ENCODE measurements at places on chromosomes 16 and 17. TPM values are rescaled to one million over a fixed set of nuclear protein-coding genes. Genes with fewer than 3 reads are reported as not detected.

Gene FTSJ3
- 116 TPM for total RNA-seq

Gene CCL7
- total RNA-seq = 2.5 TPM

Gene NETO2
- total RNA-seq = 13.8 TPM

Gene TBC1D3D
- not detected for total RNA-seq

Gene FBXO39
- total RNA-seq = 0.56 TPM

Gene GAS2L2
- not detected for total RNA-seq

Gene ST6GALNAC2
- total RNA-seq = 0.96 TPM

Gene SCPEP1
- 29.9 TPM for total RNA-seq

Gene SLC12A4
- total RNA-seq = 103 TPM

Gene DPEP1
- total RNA-seq = 0.56 TPM

Gene MEFV
- not detected for total RNA-seq

Gene KIFC3
- total RNA-seq = 56.9 TPM

Gene ASPHD1
- 13.0 TPM for total RNA-seq

Gene ZPBP2
- not detected for total RNA-seq

Gene TBC1D28
- total RNA-seq = not detected

Gene TXNL4B
- total RNA-seq = 6.9 TPM

Gene KRTAP3-1
- total RNA-seq = not detected

Gene C17orf50
- total RNA-seq = not detected

Gene GRIN2C
- total RNA-seq = 0.28 TPM

Gene DRC3
- total RNA-seq = 0.38 TPM

Gene AANAT
- not detected for total RNA-seq

Gene ALOX15
- not detected for total RNA-seq

Gene VWA3A
- total RNA-seq = not detected

Gene GLIS2
- 1.7 TPM for total RNA-seq

Gene ABHD15
- 7.1 TPM for total RNA-seq

Gene MIEN1
- total RNA-seq = 16.7 TPM

Gene KRTAP1-1
- not detected for total RNA-seq

Gene GP1BA
- not detected for total RNA-seq

Gene CCL3
- total RNA-seq = not detected

Gene AGRP
- total RNA-seq = not detected

Gene OTOP3
- not detected for total RNA-seq

Gene TBC1D3B
- not detected for total RNA-seq

Gene TBC1D3
- not detected for total RNA-seq

Gene ASIC2
- not detected for total RNA-seq

Gene NTN1
- total RNA-seq = 0.28 TPM

Gene QRICH2
- 2.7 TPM for total RNA-seq

Gene TIGD7
- 8.7 TPM for total RNA-seq

Gene KRTAP4-6
- total RNA-seq = not detected

Gene TMEM238L
- not detected for total RNA-seq

Gene SLC46A1
- 5.8 TPM for total RNA-seq

Gene KSR1
- 38.3 TPM for total RNA-seq

Gene SEZ6L2
- 10.4 TPM for total RNA-seq

Gene NUBP1
- 27.4 TPM for total RNA-seq

Gene PTX4
- 0.19 TPM for total RNA-seq

Gene PRSS33
- not detected for total RNA-seq

Gene KRT36
- not detected for total RNA-seq

Gene TAT
- total RNA-seq = not detected

Gene CHRNE
- 0.56 TPM for total RNA-seq

Gene EME1
- 3.7 TPM for total RNA-seq

Gene GNAO1
- total RNA-seq = under 0.01 TPM

Gene CLEC3A
- not detected for total RNA-seq

Gene PLK1
- 45.8 TPM for total RNA-seq

Gene CX3CL1
- total RNA-seq = 0.19 TPM
